ENCODE measurements at places on chromosomes 7 and 10.

GRCh38 chr10:85645926-85646711, 720.5 kb downstream of the GRID1 start:
- DNase-seq = no peak

DNA sequence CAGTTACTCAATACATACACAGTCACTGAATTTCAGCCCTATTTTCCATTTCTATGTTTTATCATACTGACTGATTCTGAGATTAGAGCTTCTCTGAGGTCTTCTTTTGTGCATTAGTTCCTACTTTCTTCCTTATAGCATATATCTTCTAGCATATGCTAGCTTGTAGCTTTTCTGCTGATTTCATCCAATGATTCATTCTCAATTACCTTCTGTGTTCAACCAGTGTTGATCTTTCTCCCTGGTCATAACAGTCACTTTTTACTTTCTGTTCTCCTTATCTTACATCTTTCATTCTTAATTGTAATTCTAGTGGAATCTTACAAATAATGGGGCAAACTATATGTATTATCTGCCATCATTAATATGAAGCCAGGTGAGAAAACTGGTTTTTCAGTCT, 159.5 kb upstream of the HGF start:
- DNase-seq = no peak

DNA sequence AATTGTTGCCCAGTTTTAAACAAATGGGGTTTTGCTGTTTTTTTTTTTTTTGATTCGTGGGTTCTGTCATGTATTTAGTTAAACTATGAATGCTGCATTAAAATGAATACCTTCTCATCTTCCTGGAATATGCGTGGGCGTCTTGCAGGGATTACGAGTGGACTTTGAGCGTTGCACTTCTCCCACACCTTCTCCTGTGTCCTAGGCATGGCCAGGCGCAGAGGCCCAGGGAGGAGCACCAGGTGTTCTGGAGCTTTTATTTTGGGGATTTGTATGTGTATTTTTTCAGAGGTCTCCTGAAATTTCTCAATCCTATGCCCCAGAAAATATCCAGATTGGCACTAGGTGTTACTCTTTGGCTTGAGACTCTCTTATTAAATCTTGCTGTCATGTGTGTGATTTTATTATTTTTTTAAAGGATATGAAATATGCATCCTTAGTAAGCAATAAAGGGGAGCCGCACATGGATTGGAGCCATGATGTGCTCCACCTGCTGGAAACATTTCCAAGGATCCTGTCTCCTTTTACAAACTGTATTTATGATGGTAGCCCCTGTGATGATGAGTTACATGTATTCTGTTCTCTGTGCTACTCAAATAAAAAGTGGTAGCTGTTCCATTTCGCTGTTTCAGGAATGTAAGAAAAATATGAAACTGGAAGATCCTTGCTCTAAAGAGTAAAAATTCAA, 482.2 kb upstream of the KLF6 start:
- DNase-seq = no peak

GRCh38 chr10:59878915-59879314, 27.4 kb downstream of the CCDC6 start:
- DNase-seq = no peak
